GM23338 (cell line): ENCODE measurements at places on chromosomes 16 and 17. TPM values are rescaled to one million over a fixed set of nuclear protein-coding genes. Genes with fewer than 3 reads are reported as not detected.

DNA sequence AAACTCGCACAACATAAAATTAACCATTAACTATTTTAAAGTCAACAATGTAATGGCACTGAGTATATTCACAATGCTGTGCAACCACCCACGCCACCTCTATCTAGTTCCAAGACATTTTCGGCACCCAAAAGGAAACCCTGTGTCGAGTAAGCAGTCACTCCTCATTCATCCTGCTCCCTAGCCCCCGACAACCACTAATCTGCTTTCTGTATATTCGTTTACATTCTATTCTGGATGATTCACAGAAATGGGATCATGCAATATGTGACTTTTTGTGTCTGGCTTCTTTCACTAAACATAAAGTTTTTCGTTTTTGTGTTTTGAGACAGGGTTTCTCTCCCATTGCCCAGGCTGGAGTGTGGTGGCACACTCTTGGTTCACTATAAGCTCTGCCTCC is 42.2 kb upstream of the HAPSTR1 start:
- no peak overlapping the region for H3K4me3 ChIP-seq
- 0 out of 2 replicates have a peak overlapping the region, but pooled peaks have one; percentile 55 for H3K27ac ChIP-seq
- no peaks in the 10 kb centered on the region for H3K36me3 ChIP-seq
- no peaks in the 10 kb centered on the region for H3K27me3 ChIP-seq
- peaks cover 13% of the 10 kb centered on the region for H3K4me1 ChIP-seq

DNA sequence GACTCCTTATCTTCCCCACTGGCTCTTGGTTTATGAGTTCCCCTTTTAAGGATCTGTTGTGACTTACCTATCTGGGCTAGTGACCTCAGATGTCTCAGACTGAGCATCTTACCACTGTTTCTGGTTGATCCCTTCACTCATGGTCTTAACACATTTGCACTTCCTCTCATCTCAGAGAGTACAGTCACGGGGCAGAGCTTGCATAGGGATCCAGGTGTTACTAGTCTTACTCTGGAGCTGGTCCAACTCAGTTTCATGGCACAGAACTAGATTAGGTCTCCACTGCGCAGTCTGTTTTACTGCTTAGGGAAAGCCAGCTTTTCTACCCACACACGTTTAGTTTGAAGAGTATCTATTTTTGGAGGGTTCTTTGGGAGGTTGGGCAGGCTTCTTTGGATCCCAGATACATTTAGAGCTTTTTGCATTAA is 10.2 kb downstream of the GABARAPL2 start:
- H3K27me3 ChIP-seq: no peaks in the 10 kb centered on the region
- H3K4me1 ChIP-seq: peaks cover 18% of the 10 kb centered on the region
- no peak for DNase-seq
- H3K27ac ChIP-seq: 0 out of 2 replicates have a peak overlapping the region, but pooled peaks have one; percentile 36
- H3K4me3 ChIP-seq: no peak overlapping the region

DNA sequence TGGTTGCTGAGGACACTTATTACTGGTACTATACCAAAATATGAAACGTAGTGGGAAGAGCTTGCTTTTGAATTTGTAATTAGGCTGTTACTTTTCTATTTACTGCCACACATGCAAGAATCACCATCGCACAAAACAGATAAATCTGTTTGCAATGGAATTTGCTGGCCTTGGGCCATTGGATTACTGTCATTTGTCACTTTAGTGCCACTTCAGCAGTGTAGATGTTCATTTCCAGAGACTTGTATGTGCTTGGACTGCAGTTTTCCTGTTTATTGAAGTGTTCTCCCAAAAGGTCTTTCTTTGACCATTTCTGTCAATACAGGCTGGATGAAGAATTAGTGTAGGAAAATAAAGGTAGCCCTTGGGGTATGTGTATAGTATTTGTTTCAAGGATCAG is 4.5 kb downstream of the USP10 start:
- H3K4me3 ChIP-seq: no peak overlapping the region
- peak overlapping the region; percentile 36; the same call in 1 of the 2 replicates for H3K27ac ChIP-seq
- H3K4me1 ChIP-seq: peaks cover 47% of the 10 kb centered on the region
- no peaks in the 10 kb centered on the region for H3K27me3 ChIP-seq
- no peaks in the 10 kb centered on the region for H3K36me3 ChIP-seq

DNA sequence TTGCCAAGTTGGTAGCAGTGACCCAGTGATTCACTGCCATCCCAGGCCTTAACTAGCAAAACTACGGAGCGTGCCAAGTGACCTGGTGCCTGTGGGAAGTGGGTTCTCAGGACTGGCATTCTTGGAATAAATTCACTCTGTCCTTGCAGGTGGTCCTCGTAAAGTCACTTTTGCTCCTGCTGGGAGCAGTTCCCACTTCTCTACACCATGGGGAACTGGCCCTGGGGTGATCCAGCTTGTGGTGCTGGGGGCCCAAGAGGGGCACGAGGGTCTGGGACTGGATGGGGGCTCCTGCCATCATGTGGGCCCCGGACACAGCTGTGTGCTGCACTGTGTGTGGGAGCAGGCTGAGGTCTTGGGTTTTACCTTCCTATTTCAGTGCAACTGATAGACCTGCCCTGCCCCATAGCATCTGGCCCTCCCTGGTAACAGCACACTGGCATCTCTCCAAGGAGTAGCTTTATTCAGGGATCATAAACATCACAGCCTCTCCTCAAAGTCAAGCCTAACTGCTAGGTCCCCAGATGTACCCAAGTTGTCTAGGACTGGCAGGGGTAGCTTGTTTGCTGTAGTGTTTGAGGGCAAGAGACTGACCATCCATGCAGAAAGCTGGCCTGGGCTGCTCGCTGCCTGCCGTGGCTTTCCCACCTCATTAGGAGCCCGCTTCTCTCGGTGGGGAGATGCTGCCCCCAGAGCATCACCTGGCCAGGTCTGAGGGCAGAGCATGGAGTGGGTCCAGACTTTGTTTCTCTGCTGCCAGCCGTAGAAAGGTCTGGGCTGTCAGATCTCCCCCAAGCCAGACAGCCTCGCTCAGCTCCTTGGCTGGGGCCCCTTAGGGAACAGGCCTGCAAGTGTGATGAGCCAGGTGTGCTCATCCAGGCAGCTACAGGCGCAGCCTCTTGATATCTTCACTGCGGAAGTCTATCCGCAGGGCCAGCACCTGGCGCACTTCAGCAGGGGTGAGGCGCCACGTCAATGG is 26.0 kb downstream of the FCSK start:
- H3K4me1 ChIP-seq: no peaks in the 10 kb centered on the region
- H3K27ac ChIP-seq: no peak overlapping the region
- no peaks in the 10 kb centered on the region for H3K27me3 ChIP-seq
- no peak for DNase-seq

DNA sequence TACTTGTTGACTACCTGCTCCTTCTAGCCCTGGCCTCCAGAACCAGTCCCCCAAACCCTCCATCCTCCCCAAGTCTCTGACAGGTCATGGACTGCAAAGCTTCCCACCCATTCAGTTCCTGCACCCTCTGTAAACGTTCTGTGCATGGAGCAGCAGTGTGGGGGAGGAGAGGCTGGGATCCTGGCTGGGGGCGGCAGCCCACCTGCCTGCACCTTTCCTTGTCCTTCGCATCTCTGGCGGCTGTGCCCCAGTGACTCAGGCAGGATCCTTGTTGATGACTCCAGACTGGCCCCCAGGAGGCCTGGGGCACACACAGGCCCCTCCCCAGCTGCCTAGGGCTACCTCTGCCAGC is 1.6 kb upstream of the PKMYT1 start:
- no peak for DNase-seq
- H3K27ac ChIP-seq: peak overlapping the region; percentile 96

Gene SMTNL2
- 1.7 and 4.3 TPM in 2 replicates for total RNA-seq

Gene C1QL1
- 4.9 and 14.4 TPM in 2 replicates for total RNA-seq
